DMS79 treated with DMSO at 0.1 percent for 48 hours (cell line): ENCODE measurements at places on chromosomes 5 and 9.
A peak's percentile ranks its signal among the peaks of the same experiment; 100 is the strongest.

DNA sequence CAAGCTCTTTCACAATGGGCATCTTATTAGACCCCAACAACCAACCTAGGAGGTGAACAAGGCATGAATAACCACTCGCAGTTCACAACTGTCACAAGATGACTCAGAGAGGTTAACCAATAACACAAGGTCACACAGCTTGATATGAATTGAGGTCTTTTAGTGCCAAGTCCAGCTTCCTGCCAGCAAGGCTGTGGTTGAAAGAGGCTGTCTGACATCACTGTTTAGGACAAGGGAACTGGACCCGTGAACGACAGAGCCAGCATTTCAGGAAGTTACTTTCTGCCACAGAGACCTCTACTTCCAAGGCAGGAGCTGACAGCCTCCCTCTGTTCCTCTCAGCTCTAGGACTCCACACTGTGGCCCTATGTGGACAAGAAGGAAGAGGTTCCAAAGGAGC, 53.4 kb upstream of the ALDH1B1 start:
- no peak for DNase-seq

DNA sequence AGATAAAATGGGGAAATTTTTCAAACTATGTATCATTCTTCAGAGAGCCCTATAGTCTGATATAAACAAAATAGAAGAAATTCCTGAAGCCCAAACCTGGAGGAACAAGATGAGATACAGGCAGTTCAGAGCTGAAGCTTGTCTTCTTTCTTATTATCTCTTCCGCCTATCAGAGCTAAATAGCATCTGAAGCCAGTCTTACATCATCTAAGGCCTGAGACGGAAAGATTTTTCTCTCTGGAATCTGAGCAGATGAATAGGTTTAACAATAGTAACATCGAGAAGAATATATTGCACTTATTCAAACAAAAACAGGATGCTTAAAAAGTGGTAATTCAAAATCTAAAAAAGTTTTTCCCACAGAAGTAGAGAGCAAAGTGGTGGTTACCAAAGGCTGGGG, 59.8 kb downstream of the LPAR1 start:
- DNase-seq, result no peak

GRCh38 chr9:136720251-136720897, 8.0 kb downstream of the DIPK1B start:
- DNase-seq, result no peak

- no peak for DNase-seq
Measured at GRCh38 chr5:143428738-143429420, 25.4 kb upstream of the NR3C1 start.

DNA sequence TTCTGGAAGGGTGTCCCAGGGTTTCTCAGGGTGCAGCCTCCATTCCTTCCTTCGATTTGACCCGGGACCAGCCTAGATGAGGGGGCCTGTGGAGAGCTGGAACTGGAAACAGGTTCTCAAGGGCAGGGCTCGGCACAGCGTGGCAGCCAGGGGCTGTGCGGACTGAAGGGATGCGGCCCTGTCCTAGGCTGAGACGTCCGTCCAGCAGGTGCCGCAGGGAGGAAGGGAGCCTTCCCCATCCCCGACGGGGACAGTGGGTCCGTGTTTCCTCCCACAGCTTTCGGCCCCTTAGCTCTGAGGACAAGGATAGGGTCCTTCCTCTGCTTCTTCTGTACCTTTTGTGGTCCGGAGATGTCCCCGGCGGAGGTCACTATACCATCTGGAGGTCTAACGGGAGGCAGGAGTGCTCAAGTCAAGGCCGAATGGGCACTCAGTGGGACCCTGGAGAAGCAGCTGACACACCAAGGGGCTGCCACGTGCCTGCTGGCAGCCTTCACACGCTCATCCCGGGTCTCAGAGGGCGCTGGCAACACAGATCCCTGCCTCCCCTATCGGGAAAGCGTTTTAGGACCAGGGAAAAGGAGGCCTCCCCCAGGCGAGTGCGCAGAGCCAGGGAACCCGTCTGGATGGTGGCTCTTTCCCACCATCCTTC, 49.9 kb downstream of the USP20 start:
- peak; percentile 43 for DNase-seq

GRCh38 chr5:145922059-145922458, 14.3 kb upstream of the SH3RF2 start:
- DNase-seq, result no peak

- DNase-seq, result no peak
Measured at GRCh38 chr9:113187929-113188595, 33.0 kb downstream of the FKBP15 start.

- no peak for DNase-seq
Measured at GRCh38 chr5:15142458-15142857, 270.9 kb upstream of the ANKH start.

- DNase-seq, result no peak
Measured at GRCh38 chr5:161387121-161387520, 159.4 kb downstream of the GABRB2 start.

GRCh38 chr5:116076496-116076895, 8.3 kb upstream of the COMMD10 start:
- DNase-seq, result no peak

GRCh38 chr9:119052339-119053030, 316.8 kb downstream of the BRINP1 start:
- no peak for DNase-seq

GRCh38 chr9:136544548-136544963, 1.3 kb downstream of the NOTCH1 start:
- DNase-seq, result peak; percentile 33

- no peak for DNase-seq
Measured at GRCh38 chr5:158456756-158457155, 597.8 kb upstream of the CLINT1 start.

- no peak for DNase-seq
Measured at GRCh38 chr5:133792655-133793054, 175.8 kb downstream of the C5orf15 start.
